ENCODE measurements at places on chromosomes 2 and 18.

DNA sequence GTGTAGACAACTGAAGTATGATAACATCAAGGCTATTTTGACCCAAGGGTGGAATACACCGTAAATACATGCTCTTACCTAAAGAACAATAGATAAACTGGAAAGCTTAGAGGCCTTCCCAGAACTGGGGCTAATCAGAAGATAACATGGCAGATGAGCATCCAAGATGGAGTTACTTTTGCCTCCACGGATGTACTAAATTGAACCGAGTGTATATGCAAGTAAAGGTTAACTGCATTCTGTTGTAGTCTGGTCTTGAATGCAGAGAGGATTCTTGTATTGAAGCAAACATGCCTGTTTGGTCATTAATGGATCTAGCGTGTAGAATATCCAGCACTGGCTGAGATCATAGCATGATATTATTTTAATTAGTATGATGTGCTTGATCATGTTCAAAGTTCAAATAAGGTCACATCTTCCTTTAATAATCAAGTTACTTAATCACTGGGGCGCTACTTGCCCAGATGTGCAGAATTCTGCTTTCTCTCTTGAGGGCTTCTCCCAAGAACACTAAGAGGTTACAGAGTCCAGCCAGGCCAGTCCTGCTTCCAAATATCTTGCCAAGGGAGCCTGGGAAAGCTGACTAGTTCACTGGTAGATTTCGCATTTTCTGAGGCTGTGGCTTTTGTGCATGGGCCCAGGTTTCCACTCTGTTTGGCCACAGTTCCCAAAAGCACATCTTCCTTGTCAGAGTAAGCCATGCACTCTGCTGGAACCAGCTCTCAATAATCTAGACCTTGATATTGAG is 37.5 kb upstream of the ACSL3 start:
- no peak for DNase-seq

- DNase-seq = no peak
Measured at GRCh38 chr18:5969355-5969988, 74.2 kb upstream of the TMEM200C start.

- no peak for DNase-seq
Measured at GRCh38 chr2:166560022-166560421, 66.0 kb upstream of the SCN7A start.

DNA sequence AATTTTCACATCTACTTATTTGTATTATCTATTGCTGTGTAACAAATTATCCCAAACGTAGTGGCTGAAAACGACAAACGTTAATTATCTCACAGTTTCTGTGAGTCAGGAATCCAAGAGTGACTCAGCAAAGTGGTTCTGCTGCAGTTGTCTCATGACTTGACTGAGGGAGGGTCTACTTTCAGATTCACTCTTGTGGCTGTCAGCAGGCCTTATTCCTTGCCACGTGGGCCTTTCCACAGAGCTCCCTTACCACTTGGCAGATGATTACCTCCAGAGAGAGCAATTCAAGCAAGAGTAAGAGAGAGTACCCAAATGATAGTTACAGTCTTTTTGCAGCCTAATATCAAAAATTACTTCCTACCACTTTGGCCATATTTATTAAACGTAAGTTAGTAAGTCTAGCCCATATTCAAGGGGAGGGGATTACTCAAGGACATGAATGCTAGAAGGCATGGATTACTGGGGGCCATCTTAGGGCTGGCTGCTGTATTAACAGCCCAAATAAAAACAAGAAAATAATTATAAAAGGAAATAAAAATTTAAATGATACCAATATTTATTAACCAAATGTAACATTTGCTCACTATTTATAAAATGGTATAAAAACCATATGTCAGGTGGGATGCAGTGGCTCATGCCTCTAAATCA is 48.7 kb upstream of the NBEAL1 start:
- DNase-seq = no peak

DNA sequence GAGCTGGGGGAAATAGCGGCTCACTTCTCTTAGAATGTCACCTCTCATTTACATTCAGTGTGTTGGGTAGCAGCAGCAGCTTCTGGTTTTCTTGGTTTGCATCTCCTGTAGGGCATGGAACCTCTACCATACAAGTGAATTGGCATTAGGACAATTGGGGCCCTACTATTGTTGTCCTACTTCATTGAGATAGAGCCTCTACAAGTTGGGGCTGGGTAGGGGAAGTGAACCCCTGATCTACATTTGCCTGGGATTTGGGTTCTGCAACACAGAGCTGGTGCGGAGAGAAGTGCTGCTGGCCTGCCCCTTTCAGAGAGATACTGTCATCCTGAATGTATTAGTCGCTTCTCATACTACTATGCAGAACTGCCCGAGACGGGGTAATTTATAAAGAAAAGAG is 391.6 kb upstream of the HS6ST1 start:
- no peak for DNase-seq

DNA sequence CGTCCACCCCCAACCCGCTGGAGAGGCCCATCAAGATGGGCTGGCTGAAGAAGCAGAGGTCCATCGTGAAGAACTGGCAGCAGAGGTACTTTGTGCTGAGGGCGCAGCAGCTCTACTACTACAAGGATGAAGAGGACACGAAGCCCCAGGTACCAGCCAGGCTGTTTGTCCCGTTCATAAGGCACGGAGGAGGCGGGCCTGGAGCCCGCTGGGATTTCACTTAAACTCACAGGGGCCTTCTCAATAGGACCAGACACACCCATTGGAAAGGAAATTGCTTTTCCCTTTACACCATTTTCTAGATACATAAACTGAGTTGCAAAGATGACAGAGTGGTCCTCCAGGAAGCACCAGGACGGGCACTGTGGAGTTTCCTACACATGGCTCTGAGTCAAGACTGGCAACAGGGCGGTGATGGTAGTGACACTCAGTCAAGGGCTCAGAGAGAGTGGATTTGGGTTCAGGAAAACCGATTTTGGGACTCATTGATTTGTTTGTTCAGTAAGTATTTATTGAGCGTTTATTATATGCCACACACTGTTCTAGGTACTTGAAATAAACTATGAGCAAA is 40.7 kb downstream of the ARHGAP25 start:
- DNase-seq = no peak

DNA sequence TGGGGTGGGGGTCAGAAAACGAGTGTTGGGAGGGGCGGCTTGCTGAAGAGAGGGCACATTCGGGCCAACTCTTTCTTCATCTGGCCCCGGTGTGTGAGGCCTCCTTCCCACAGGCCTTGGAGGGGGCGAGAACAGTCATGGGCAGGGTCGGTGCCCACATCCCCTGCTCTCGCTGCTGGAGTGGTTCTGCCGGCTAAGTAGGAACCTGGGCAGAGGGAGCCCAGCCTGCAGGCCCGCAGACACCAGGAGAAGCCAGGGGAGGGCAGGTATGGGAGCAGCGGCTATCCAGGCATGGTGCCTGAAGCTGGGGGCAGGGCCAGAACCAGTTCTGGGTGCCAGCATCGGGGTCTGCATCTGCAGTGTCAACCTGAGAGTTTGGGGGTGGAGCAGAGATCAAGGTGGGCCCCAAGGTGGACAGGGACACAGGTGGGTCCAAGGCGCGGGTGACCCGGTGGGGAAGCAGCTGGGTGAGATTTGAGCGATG is 46.6 kb upstream of the HPCAL1 start:
- DNase-seq = no peak

DNA sequence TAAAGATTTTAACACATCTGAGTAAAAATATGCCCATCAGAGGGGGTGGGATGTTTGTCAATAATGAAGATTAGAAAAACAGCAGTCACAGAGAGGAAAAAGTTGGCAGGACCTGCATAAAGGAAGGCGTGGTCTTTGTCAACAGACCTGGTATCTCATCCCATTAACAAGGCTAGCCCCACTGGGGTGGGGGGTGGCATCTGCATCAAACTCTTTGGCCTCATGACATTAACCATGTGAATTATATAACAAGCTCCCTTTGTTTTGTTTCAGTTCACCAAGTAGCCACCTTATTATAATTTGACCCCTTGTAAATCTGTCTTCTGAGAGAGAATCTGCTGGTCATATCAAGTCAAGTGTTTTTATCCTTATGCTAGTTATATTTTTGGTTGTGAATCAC is 28.8 kb downstream of the NEMP2 start:
- no peak for DNase-seq

- DNase-seq = no peak
Measured at GRCh38 chr2:128834207-128834879, 515.7 kb upstream of the HS6ST1 start.

DNA sequence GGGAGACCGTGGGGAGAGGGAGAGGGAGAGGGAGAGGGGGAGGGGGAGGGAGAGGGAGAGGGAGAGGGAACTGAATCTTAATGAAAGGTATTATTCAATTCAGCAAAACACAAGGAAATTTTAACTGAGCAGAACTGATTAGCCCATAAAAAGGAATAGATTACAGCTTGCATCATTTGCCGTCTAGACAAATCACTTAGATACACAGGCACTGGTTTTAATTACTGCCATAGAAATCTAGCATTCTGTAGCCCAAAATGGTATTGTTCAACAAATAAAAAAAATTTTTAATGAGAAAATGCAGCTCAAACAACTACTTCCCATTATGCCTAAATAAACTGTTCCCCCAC is 7.9 kb upstream of the KCNF1 start:
- no peak for DNase-seq

Data from central memory CD4-positive, alpha-beta T cell (primary cell).